Large intestine (tissue), 12 donors: ENCODE measurements at places on chromosomes 12 and 14. TPM values are rescaled to one million over a fixed set of nuclear protein-coding genes. Genes with fewer than 3 reads are reported as not detected.

Gene LRRC10
- not detected for polyA plus RNA-seq

DNA sequence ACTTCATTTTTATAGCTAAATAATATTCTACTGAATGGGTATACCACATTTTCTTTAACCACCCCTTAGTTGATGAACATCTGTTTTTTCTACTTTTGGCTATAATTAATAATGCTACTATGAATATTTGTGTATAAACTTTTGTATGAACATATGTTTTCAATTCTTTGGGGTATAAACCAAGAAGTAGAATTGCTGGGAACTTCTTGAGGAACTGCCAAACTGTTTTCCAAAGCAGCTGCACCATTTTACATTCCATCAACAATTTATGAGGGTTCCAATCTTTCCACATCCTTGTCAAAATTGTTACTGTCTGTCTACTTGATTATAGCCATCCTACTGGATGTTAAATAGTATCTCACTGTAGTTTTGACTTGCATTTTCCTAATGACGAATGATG lies 221.8 kb downstream of the PRKD1 start:
- DNase-seq = no peak

Gene FGF6
- 0.07 TPM for polyA plus RNA-seq

GRCh38 chr12:88816201-88816600 lies 235.9 kb upstream of the KITLG start:
- DNase-seq = no peak

DNA sequence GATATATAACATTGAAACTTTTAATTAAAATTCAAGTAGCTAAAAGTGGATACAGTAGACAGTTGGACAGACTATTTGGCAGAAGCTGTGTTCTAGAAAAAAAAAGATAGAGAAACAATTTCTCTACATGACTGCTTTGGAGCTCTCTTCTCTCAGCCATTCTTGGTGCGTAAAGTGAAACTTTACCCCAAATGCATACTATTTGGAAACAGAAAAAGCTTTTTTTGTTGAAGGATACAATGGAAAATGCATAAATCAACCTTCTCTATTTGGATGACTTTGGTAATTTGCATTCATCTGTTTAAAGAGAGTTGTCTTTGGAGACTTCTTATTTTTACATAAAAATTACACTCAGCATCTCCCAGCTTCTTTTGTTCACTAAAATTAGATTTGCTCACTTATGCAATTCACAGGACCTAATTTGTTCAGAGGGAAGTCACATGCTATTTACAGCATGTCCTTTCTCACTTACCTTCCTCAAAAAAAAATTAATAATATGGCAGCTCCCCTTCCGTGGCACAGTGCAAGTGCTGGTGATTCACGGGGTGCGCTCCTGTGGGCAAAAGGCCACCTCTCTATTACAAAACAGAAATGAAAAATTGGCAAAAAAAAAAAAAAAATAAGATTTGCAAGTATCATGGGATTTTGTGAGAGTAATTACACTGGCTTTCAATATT lies 498.9 kb downstream of the RERGL start:
- DNase-seq = no peak

GRCh38 chr14:101554991-101555668 lies 6.2 kb upstream of the DIO3 start:
- peak; percentile 82 for DNase-seq

Gene ANO2
- 2.7 TPM for polyA plus RNA-seq

- DNase-seq = no peak
Measured at GRCh38 chr12:27902651-27903050, 69.9 kb downstream of the PTHLH start.

Gene TMEM179
- 11.8 TPM for polyA plus RNA-seq

- DNase-seq = no peak
Measured at GRCh38 chr12:85516039-85516438, 236.0 kb downstream of the ALX1 start.

- DNase-seq = no peak
Measured at GRCh38 chr14:73230051-73230450, 7.3 kb upstream of the PAPLN start.

DNA sequence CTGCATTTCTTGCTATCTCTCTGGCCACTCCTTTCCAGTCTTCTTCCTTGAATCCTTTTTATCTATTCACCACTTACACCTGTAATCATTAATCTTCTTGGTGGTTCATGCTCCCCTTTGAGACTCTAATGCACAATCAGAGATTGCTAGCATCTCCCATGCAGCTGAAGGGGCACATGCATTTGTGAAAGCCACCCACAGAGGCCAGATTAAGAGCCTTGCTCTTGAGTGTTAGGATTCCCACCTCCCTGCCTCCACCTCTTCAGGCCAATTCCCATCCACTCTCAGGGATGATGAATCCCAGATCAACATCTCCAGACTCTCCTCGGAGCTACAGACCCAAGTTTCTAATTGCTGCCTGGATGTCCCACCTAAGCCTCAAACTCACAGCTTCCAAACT lies 19.4 kb upstream of the KRT18 start:
- DNase-seq = no peak

Gene SOAT2
- polyA plus RNA-seq = 126 TPM

GRCh38 chr12:132222096-132222807 lies 78.0 kb downstream of the NOC4L start:
- DNase-seq = no peak

- DNase-seq = no peak
Measured at GRCh38 chr12:122849352-122850047, 14.2 kb downstream of the HIP1R start.

DNA sequence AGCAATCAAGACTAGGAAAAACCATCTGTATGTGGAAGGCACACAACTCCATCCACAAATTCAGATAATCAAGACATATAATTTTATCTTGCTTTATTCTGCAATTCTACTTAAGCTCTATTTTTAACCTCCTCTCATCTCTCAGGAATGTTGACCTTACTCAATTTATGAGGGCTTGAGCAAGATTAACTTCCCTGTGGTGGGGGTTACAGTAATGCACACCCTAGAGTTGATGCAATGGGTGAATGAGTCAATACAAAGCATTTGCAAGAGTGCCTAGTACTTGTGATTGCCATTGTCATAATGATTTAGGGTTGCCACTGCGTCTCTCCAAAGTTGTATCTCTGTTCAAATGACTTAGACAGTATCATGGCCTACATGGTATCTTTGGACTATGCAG lies 1598.4 kb upstream of the TMEM132C start:
- no peak for DNase-seq

DNA sequence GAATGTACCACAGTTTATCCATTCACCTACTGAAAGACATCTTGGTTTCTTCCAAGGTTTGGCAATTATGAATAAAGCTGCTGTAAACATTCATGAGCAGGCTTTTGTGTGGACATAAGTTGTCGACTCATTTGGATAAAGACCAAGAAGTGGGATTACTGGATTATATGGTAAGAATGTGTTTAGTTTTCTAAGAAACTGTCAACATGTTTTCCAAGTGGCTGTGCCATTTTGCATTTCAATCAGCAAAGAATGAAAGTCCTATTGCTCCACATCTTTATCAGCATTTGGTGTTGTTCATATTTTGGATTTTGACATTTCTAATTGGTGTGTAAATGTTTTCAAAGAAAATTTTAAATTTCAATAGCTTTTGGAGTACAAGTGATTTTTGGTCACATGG lies 27.3 kb upstream of the KLRF1 start:
- DNase-seq = no peak

- DNase-seq = peak; percentile 96
Measured at GRCh38 chr12:26101350-26101734, 23.5 kb downstream of the BHLHE41 start.

- DNase-seq = no peak
Measured at GRCh38 chr14:91326514-91327249, 82.2 kb upstream of the GPR68 start.

Gene KLHL33
- polyA plus RNA-seq = 0.64 TPM
